ENCODE measurements at places on chromosomes 11 and 22. TPM values are rescaled to one million over a fixed set of nuclear protein-coding genes. Genes with fewer than 3 reads are reported as not detected.

- no peaks in the 10 kb centered on the region for H3K27me3 ChIP-seq
- no peak overlapping the region for H3K27ac ChIP-seq
- H3K4me3 ChIP-seq, result no peak overlapping the region
- H3K36me3 ChIP-seq, result no peaks in the 10 kb centered on the region
- DNase-seq, result peak; percentile 18
These were observed 10.9 kb upstream of the DCHS1 start for GRCh38 chr11:6666302-6667183.

DNA sequence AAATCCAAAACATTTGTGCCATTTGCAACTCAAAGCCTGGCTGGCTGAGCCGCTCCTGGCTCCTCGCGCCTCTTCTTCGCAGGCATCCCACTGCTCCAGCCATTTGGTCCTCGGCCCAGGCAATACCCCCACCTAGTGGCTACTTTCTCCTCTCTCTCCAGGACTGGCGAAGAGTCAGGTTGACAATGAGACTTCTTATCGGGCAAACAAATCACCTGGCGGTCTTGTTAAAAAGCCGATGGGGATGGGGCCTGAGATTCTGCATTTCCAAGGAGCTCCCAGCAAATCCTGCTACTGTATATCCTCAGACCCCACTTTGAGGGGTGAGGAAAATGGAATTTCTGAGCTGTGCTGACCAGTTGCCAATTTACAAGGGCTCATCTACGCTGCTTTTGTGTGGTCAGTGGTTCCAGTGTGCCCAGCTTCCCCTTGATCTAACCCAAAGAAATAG is 89.0 kb downstream of the ISX start:
- H3K27ac ChIP-seq, result no peak overlapping the region
- peaks cover 28% of the 10 kb centered on the region for H3K27me3 ChIP-seq
- peak; percentile 3 for DNase-seq

- H3K27ac ChIP-seq, result no peak overlapping the region
- no peaks in the 10 kb centered on the region for H3K27me3 ChIP-seq
- H3K4me3 ChIP-seq, result no peak overlapping the region
- H3K4me1 ChIP-seq, result no peaks in the 10 kb centered on the region
- no peaks in the 10 kb centered on the region for H3K36me3 ChIP-seq
- no peak for DNase-seq
These were observed 120.3 kb downstream of the KCNQ1OT1 start for GRCh38 chr11:2579315-2580060.

GRCh38 chr11:112880495-112880894 is 80.7 kb upstream of the NCAM1 start:
- no peaks in the 10 kb centered on the region for H3K4me1 ChIP-seq
- H3K36me3 ChIP-seq, result no peaks in the 10 kb centered on the region
- no peak for DNase-seq
- H3K4me3 ChIP-seq, result no peak overlapping the region
- no peaks in the 10 kb centered on the region for H3K27me3 ChIP-seq
- no peak overlapping the region for H3K27ac ChIP-seq

GRCh38 chr11:47916361-47916841 is 64.0 kb upstream of the PTPRJ start:
- H3K27ac ChIP-seq, result no peak overlapping the region
- H3K4me1 ChIP-seq, result peaks cover 57% of the 10 kb centered on the region
- no peak for DNase-seq
- H3K27me3 ChIP-seq, result no peaks in the 10 kb centered on the region
- no peaks in the 10 kb centered on the region for H3K36me3 ChIP-seq
- no peak overlapping the region for H3K4me3 ChIP-seq

DNA sequence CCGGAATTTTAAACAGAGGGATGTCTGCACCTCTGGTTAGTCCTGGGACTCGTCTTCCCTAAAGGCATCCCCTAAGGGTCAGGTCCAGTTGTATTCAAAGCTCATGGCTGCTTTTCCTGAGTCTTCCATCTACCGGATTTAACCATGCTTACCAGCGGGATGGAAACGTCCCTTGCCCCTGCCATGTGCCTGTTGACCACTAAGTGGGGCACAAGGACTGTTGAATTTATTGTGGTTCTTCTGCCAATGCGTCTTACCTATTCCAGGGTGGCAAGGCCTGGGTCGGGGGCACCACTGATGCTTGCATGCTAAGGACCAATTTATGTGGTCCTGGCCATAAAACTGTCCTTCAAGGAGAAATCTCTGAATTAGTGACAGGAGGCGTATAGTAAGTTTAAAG is 25.6 kb downstream of the ANKRD42 start:
- H3K4me3 ChIP-seq, result no peak overlapping the region
- no peaks in the 10 kb centered on the region for H3K4me1 ChIP-seq
- no peak for DNase-seq

GRCh38 chr22:22893891-22894739 is 6.5 kb downstream of the IGLL5 start:
- no peak overlapping the region for H3K27ac ChIP-seq
- H3K4me3 ChIP-seq, result no peak overlapping the region
- no peaks in the 10 kb centered on the region for H3K27me3 ChIP-seq
- DNase-seq, result no peak
- no peaks in the 10 kb centered on the region for H3K36me3 ChIP-seq

DNA sequence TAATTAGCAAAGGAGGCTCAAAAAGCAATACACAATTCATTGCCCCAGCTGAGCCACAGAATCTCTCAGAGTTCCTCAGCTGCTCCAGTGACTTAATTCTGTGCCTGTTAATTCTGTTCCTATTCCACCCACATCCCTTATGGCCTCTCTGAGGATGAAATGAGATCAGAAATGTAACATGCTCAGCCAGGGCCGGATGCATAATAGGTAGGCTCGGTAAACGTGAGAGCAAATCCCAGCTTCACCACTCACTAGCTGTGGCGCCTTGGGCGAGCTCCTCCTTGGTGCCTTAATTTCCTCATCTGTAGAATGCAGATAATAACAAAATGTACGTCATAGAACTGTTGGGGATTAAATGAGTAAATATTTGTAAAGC is 42.8 kb upstream of the DKK3 start:
- H3K36me3 ChIP-seq, result no peaks in the 10 kb centered on the region
- H3K4me3 ChIP-seq, result no peak overlapping the region
- H3K27ac ChIP-seq, result no peak overlapping the region
- H3K4me1 ChIP-seq, result peaks cover 8% of the 10 kb centered on the region
- no peak for DNase-seq

DNA sequence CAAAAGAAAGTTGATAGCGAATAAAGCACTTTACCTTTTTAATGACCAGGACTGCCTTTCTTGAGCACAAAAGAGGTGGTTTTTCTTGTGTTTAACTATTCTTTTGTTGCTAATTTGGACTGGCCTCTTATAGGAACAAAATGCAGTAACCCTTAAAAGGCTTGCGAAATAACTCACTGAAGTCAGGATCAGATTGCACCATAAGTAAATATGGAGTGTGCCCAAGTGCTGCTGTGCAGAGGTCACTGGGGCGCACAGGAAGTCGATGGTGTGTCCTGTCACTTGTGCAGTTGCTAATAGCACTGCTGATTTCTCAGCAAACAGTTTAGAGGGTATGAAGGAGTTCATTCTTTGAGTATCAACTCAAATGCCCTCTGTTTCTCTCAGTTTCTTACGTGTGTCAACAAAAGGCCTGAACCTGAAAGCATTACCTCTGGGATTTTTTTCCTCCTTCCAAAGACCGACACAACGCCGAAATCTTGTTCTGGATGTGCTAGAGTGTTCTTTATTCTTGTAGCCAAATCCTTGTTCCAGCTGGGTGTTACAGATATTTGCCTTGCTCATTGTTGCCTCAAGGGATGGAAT is 71.3 kb downstream of the ATXN10 start:
- H3K4me1 ChIP-seq, result no peaks in the 10 kb centered on the region
- DNase-seq, result no peak
- no peaks in the 10 kb centered on the region for H3K27me3 ChIP-seq
- H3K27ac ChIP-seq, result no peak overlapping the region
- H3K36me3 ChIP-seq, result peaks cover 64% of the 10 kb centered on the region

DNA sequence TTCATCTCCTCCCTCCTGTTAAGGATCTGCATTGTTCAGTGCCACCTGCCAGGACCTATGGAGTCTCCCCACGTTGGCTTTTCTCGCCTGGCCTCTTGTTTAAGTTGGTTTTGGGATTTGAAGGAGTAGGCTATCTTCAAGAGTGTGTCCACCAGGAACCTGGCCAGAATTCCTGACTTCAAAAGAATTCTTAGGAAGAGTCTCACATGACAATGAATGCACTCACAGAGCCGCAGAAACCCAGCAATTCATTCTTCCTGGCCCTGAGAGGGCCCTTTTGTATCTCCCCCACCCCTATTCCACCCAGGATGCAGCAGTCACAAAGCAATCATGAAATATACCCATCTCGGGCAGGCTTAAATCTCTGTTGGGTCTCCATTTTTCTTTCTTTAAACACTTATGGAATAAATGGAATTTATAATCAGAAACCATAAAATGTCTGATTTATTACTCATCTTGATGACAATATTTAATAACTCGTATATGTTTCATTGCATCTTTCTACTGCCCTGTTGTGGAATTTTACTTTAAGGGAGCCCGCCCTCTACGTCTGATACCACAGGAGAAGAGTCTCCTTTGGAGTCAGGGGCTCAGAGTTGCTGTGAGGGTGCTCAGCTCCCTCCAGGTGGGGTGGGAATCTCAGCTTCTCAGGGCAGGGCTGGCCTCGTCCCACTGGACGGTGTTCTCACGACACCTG is 507.0 kb downstream of the NTM start:
- H3K4me1 ChIP-seq, result no peaks in the 10 kb centered on the region
- H3K27ac ChIP-seq, result no peak overlapping the region
- no peak overlapping the region for H3K4me3 ChIP-seq
- no peaks in the 10 kb centered on the region for H3K36me3 ChIP-seq

- no peak for DNase-seq
- H3K27ac ChIP-seq, result no peak overlapping the region
These were observed 79.7 kb upstream of the LINC01488 start for GRCh38 chr11:69401715-69402114.

DNA sequence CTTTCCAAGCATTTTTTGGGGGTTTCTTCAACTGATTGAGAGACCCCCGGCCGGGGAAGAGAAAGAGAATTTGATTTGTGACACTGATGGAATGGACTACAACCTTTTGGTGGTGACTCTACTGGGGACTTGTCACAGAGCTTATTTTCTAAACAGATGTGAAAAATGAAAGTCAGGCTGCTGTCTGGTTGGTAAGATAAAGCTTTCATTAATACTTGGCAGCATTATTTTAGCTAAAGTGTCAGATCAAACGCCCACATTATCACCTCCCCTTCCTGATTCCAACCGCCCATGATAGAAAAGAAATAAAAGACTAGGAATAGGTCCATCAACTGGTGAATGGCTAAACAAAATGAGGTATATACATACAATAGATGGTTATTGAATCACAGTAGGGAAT is 45.6 kb upstream of the EHF start:
- H3K27ac ChIP-seq, result no peak overlapping the region
- H3K4me1 ChIP-seq, result no peaks in the 10 kb centered on the region
- no peak for DNase-seq
- H3K4me3 ChIP-seq, result no peak overlapping the region
- peaks cover 35% of the 10 kb centered on the region for H3K27me3 ChIP-seq
- H3K36me3 ChIP-seq, result no peaks in the 10 kb centered on the region

Gene NAV2
- total RNA-seq, result 0.55 TPM

Gene C11orf87
- total RNA-seq, result not detected

Gene USP2
- 2.6 TPM for total RNA-seq

Gene MFNG
- total RNA-seq, result 89.9 TPM

Gene GPR83
- total RNA-seq, result not detected
